ENCODE measurements at places on chromosomes 11 and 22. TPM values are rescaled to one million over a fixed set of nuclear protein-coding genes. Genes with fewer than 3 reads are reported as not detected.
A peak's percentile ranks its signal among the peaks of the same experiment; 100 is the strongest.

- DNase-seq, result no peak
Observed at GRCh38 chr11:22711880-22712279, 45.5 kb downstream of the GAS2 start.

DNA sequence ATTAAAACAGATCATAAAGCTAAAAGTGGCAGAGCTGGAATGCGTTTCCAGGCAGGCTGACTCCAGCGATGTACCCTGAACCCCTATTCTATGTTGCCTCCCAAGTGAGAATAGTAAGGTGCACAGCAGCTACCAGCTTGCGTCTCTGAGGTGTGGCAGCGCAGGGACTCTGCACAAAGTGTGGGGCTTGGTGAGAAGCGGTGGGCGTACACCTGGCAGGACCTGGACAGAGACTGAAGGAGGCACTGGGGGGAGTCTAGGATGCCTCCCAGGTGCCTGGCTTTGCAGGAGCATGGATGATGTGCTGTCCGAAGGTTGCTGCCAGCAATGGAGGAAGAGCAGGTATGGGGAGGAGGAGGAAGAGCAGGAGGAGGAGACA lies 42.9 kb downstream of the AMPD3 start:
- no peak for DNase-seq

DNA sequence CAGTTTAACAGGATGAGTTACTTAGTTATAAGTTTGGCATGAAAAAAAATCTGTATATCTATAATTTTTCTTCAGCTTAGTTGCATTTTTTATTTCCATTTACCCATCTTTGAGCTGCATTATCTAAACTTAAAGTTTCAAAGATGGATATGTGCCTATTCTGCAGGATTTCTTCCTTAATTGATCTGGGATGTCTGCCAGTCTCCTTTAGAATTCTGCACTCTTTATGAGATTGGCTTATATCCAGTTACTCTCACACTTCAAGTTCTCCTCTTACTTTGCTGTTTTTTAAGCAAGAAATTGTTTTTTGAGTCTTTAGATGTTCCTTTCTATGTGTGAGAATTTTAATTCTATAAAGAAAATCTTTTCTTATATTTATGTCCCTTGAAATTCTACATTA lies 5.1 kb upstream of the PDGFD start:
- no peak for DNase-seq

DNA sequence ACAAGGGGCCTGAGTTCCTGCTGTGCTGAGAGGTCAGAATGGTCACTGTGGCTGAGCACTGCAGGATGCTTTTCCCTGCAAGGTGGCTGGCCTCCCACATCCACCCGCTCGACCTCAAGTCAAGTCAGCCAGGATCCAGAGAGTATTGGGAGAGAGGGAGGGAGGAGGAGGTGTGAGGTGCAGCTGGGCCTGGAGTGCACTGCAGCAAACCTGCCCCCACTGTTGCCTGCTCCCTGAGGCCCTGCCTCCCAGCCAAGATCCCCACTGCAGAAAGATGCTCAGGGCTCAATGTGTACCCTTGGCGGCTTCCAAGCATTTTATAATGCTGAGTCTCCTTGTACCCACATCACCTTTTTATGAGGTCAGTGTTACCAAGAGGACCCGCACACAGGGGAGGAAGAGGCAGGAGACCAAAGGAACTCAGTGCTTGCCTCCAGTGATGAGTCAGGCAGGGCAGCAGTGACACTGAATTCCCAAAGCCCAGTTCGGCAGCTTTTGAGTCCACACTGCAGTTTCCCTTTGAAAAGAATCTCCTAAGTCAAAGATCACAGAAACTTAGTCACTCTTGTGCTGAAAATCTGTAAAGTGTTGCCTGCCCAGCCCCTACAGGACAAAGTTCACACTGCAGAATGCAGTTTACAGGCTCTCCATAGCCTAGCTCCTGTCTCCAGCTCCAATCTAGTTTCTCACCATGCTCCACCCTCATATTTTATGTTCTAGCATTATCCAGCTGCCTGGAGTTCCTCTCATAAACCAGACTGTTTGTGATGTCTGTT lies 3.1 kb downstream of the ENDOD1 start:
- DNase-seq, result peak; percentile 91

- DNase-seq, result no peak
Observed at GRCh38 chr22:19270873-19271272, 20.6 kb downstream of the CLTCL1 start.

DNA sequence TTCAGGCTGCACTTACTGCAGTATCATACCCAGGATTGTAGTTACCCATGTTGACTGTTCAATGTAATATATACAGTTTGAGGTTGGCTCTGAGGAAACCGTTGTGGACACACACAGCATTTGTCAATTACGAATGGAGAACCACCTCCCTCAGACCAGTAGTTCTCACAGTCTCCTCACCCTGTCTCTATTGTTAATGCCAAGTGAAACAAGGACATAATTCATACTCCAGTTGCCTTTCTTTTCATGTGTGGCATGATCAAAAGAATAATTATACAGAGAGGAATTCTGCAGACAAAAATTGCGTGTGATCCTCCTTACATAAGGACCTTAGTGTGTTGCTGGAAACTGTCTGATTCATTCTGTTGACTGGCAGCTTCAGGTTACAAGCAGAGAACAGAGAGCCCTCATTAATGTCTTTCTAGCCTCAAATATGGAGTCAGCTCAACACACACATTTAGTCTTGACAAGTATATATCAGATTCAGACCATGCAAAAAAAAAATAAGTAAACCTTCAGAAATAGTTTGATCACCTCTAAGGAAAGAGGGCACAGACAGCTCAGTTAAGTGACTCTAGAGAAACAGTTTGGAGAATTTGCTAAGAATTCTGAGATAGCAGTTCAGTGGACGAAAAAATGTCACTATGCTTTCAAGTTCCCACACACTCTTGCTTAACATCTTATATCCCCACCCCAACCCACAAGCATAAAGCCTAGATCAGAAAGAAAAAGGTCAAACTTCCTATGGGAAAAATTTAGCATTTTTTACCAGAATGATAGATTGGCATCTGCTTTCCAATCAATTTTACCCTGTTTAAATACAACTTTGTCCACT lies 96.1 kb downstream of the MAML2 start:
- peak; percentile 72 for DNase-seq

GRCh38 chr11:33256813-33257159 lies 395 bp upstream of the HIPK3 start:
- DNase-seq, result no peak

- no peak for DNase-seq
Observed at GRCh38 chr22:22403771-22404170, 104.8 kb downstream of the ZNF280B start.

- DNase-seq, result no peak
Observed at GRCh38 chr11:82557274-82557673, 176.4 kb downstream of the FAM181B start.

GRCh38 chr22:44371741-44372525 lies 59.2 kb upstream of the SHISAL1 start:
- DNase-seq, result peak; percentile 29

Gene PKDREJ
- not detected for total RNA-seq

Gene OR8D1
- total RNA-seq, result not detected

Gene CDC42BPG
- total RNA-seq, result 0.29 TPM

Gene LDHAL6A
- not detected for total RNA-seq

Gene RFPL2
- total RNA-seq, result not detected

Gene C11orf87
- 4.3 TPM for total RNA-seq

Gene TESMIN
- not detected for total RNA-seq

DNA sequence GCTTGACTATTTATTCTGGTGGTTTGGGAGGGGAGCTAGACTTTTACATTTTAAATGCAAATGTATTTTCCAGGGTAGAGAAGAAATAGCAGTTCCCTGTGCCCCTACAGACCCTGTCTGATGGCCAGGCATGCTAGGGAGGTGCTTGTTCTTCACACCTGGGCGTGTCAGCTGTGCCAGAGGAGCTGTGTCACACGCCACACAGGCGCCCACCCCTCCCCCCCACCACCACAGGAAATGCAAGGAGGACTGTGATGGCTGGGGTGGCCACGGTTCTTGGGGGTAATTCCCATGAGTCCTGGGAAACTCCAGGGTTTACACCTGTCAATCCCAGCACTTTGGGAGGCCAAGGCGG lies 82.2 kb downstream of the FLI1 start:
- peak; percentile 52 for DNase-seq

Gene OMP
- total RNA-seq, result not detected

DNA sequence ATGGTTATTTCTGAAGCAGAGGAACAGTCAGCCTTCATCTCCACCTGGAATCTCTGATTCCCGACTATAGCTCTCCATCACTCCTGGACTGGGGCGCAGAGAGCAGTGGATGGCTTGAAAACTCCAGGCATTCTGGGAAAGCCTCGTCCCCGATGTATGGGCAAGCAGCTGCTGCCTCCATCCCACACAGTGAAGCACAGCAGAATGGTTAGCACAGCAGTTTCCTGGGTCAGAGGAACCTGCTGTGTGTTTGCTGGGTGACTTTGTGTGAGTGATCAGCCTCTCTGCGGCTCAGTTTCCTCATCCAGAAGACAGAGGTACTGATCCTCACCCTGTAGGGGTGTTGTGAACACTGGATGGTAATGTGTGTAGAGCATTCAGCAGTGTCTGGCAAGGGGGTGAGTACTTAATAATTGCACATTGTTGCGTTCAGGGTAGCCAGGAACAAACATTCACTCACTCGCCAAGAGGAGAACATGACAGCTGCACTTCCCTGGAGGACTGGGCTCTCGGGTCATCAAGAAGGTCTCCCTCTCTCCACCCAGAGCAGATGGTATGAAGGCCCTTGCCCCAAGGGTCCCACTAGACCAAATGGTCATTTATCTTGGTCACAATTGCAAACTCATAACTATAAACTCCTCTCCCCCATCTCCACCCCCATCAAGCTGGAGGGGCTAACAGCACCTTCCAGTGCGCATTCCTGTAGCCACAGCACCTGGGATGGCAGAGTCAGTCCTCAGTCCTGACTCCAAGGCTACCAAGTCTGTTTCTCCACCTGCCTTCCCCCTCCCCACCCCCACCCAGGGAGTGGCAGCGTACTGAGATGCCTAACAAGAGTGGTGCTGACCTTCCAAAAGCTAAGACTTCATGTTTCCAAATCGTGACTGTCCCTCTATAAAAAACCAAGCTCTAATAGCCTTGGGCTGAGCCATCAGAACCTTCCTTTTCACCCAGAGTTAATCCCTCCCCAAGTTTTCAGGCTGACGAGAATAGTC lies 1.5 kb upstream of the CHST1 start:
- peak; percentile 86 for DNase-seq

GRCh38 chr11:104385884-104386283 lies 221.9 kb upstream of the PDGFD start:
- no peak for DNase-seq

Gene MB
- total RNA-seq, result 0.36 TPM

GRCh38 chr11:27616711-27617110 lies 83.5 kb downstream of the BDNF start:
- no peak for DNase-seq

DNA sequence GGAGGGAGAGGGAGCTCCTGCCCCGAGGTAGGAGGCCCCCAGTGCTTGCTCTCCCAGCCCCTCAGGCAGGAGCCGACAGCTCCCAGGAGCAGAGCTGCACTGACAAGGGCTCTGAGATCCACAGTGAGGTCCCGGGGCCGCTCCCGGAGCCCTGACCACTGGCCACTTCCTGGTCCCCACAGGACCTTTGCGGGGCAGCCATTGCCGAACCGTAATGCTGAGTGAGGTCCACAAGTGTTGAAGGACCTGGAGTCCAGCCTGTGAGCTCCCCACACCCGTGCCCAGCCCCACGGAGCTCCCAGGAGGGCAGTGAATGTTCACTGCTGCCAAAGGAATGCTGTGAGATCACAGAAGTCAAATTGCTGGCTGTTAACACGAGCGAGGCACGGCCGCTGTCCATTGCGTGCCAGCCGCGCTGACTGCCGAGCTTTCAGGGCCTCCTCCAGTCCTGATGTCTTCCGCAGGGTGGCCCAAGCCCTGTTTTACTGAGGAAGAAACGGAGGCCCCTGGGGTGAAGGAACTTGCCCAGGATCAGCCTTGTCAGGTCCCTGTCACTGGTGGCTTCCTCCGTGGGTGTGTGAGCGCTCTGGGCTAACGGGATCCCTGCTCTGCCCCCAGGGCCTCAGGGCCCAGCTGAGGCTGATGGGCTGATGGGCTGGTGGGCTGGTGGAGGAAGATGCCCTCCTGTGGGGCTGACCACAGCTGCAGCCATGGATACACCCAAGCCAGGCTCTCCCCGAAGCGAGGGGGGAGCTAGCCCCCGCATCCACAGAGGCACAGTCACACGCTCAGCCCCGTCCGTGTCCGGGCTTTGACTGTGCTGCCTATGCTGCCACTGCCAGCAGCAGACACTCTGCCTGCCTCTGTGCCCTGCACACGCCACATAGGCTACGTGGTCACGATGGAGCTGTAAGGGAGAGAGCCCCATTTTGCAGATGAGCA lies 70.8 kb downstream of the WNT7B start:
- DNase-seq, result peak; percentile 99

Gene TEX12
- 0.59 TPM for total RNA-seq

- no peak for DNase-seq
Observed at GRCh38 chr11:129230006-129230405, 37.9 kb upstream of the ARHGAP32 start.

GRCh38 chr11:124754710-124755109 lies 2.7 kb upstream of the VSIG2 start:
- no peak for DNase-seq

- DNase-seq, result peak; percentile 77
Observed at GRCh38 chr11:30046578-30046945, 29.7 kb upstream of the KCNA4 start.

DNA sequence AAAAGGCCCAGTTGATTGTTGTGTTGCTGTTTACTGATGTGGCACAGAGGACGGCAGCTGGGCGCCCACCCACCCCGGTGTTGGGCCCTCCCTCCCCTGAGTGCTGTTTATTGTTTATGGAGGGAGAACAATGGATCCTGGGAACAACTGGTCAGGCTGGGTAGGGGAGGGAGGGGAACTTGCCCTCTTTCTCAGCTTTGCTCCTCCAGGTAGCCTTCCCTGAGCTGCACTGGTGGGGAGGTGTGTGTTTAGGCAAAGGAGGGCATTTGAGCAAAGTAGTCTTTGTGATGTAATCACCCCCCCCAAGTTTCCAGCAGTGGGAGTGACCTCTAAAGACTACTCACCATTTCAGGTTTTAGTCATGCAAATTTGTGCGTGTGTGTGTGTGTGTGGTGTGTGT lies 1035.3 kb downstream of the NTM start:
- DNase-seq, result no peak

Gene GRM5
- total RNA-seq, result not detected

DNA sequence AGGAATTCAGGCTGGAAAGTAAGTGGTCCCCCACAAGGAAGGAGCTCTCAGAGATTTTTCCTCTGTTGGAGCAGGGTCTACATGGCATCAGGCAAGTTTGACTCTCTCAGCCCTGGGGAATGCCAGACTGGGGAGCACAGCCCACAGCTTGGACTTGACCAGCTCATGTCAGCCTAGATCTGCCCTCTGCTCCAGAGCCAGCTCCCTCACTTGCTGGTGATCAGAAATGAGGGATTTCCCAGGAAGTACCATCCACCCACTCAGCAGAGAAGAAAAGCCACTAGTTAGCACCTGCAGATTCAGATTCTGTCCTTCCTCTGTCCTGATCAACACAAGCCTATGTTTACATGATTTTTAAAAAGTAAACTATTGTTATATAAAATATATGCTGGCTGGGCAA lies 13.0 kb downstream of the TALDO1 start:
- peak; percentile 25 for DNase-seq

- no peak for DNase-seq
Observed at GRCh38 chr22:45683680-45684079, 12.0 kb downstream of the ATXN10 start.

Gene NXPE1
- total RNA-seq, result not detected

Gene VPREB1
- not detected for total RNA-seq

GRCh38 chr22:49869845-49870712 lies 16.4 kb downstream of the ZBED4 start:
- no peak for DNase-seq

Measured in osteoblast (primary cell).